ENCODE measurements at places on chromosomes 1 and 21.

DNA sequence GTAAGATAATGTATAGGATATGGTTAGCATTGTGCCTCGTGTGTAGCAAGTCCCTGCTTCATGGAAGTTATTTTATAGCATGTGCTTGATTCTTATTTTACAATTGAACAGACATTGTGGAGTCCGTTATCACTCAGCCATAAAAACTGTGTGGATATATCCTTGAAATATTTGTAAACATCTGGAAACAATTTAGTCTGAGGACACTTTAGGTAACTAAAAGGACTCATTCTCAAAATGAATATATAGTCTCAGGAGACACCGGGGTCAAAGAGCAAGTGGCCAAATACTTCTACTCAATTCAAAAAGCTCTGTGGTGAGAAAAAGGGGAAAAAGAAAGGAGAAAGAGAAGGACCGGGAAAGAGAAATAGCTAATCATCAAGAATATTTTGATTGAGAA, 23.7 kb downstream of the PRRX1 start:
- no peak for DNase-seq

DNA sequence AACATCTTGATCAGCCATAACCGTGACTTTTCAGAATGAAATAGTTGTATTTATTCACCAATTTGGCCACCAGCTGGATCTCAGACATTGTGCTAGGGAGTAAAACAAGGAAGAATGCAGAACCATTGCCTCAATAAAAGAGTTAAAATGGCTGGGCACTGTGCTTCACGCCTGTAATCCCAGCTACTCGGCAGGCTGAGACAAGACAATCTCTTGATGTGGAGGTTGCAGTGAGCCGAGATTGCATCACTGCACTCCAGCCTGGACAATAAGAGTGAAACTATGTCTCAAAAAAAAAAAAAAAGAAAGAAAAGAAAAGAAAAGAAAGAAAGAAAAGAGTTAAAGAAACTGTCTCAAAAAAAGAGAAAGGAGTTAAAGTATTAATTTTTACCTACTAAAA, 199.5 kb downstream of the TPR start:
- no peak for DNase-seq

- no peak for DNase-seq
These were observed 53.1 kb downstream of the ABCD3 start for GRCh38 chr1:94471271-94471670.

- no peak for DNase-seq
These were observed 27.0 kb downstream of the ZZZ3 start for GRCh38 chr1:77655431-77655974.

GRCh38 chr1:78408810-78409209, 82.0 kb upstream of the PTGFR start:
- no peak for DNase-seq

DNA sequence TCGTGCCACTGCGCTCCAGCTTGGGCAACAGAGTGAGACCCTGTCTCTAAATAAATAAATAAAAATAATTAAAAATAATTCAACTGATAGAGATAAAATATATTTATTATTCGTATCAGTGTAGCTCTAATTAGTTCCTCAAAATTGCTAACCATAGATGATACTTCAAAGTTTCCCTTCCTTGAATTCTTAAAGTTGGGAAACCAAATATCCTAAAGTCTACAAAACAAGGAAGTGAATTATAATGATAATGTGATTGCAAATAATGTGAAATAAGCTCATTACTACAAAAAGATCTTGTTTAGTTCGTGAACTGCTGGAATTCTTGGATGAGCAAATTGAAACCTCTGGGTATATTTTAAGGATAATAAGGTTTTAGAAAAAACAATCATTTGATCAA, 60.5 kb downstream of the NUP210L start:
- DNase-seq, result no peak

- no peak for DNase-seq
These were observed 351.4 kb downstream of the NUF2 start for GRCh38 chr1:163672976-163673758.

DNA sequence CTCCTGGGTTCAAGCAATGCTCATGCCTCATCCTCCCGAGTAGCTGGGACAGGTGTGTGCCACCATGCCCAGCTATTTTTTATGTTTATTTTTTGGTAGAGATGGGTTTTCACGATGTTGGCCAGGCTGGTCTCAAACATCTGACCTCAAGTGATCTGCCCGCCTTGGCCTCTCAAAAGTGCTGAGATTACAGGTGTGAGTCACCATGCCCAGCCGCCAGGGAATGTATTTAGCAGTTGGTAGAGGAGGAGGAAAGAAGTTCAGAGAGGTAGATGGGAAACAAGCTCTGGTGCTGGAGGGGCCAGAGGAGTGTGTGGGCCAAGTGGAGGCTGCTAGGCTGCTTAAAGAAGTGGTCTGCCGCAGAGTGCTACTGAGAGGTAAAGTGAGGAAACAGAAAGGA, 6.0 kb downstream of the DOP1B start:
- no peak for DNase-seq

DNA sequence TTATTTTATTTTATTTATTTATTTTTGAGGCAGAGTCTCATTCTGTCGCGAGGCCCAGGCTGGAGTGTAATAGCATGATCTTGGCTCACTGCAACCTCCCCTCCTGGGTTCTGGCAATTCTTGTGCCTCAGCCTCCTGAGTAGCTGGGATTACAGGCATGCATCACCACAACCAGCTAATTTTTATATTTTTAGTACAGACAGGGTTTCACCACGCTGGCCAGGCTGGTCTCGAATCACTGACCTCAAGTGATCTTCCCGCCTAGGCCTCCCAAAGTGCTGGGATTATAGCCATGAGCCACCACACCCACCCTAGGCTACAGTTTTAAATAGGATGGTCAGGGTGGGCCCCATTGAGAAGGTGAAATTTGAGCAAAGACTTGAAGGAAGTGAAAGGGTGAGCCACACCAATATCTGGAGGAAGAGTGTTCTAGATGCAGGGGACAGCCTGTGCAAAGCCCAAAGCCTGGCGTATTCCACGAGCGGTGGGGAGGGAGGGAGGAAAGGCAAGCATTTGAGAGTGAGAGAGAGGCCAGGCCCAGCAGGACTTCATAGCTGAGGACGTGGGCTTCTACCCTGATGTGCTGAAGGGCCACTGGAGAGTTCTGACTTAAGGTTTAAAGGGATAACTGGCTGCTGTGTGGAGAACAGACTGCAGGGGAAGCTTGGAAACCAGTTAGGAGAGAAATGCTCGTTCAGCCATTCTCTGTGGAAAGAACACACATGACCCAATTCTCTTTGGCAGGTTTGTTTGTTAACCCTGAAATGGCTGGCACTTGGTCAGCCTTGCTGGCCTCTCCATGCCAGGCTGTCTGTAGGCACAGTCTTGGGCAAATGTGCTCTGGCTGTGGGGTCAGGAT, 62.6 kb upstream of the FAM20B start:
- DNase-seq, result no peak

GRCh38 chr1:226698659-226699058, 40.4 kb downstream of the ITPKB start:
- no peak for DNase-seq

GRCh38 chr1:221230605-221231004, 351.4 kb downstream of the HLX start:
- no peak for DNase-seq

DNA sequence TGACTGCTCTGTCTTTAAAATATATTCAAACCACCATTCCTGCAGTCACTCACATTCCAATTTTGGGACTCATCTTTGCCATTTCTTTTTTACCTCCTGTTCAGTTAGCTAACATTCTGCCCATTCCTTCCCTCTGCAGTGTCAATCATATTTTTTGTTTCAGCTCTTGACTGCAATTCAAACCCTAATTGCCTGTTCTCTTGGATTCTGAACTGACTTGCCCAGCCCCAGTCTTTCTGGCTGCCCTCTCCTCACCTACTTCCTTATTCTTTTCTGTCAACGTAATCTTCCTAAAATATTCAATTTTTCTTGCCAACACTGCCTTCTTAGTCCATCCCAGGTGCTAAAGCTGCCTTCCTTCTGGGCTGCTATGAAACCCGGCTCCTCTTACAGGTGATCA, 6.1 kb downstream of the PRDM2 start:
- DNase-seq, result no peak

- DNase-seq, result no peak
These were observed 9.1 kb upstream of the PCNX2 start for GRCh38 chr1:233304489-233305102.

DNA sequence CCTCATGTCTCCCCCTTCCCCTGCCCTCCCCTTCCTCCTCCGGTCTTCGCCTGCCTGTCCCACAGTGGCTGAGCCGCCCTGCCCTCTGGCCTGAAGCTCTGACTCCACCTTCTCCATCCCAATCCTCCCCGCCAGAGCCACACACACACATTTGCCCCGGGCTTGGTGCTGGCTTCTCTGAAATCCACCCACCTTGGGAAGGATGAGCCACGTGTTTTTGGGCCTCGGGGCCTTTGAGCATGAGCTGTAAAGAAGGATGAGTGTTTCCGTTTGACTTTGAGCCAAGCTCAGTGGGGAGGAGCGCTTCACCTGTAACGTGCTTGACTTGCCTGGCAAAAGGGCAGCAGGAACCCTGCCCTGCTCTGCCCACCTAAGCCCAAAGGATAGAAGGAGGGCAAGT, 295.1 kb downstream of the SIPA1L2 start:
- DNase-seq, result no peak

GRCh38 chr1:227900571-227901051, 47.1 kb downstream of the WNT9A start:
- DNase-seq, result peak; percentile 7

- peak; percentile 85 for DNase-seq
These were observed 9.1 kb upstream of the MTFR1L start for GRCh38 chr1:25810341-25811299.

DNA sequence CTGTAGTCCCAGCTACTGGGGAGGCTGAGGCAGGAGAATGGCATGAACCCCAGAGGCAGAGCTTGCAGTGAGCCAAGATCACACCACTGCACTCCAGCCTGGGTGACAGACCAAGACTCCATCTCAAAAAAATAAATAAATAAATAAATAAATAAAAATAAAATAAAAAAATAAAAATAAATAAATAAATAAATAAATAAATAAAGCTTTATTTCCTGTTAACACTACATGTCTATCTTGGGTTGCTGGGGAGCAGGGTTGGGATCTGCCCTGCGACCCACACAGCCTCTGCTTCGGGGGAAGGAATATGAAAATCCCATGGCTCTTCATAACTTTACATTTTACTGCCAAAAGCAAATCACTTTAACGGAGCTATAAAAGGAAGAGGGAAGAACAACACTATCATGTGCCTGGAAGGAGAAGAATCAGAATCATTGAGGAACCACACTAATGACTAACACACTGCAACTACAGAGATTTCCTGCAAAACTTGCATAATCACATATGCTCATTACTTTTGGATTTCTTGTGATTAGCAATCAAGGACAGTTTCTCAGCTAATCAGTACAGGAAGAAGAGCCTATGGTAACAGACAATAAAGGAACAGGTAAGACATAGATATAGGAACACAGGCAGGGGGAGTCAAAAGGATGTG, 72.8 kb upstream of the CD55 start:
- no peak for DNase-seq

- no peak for DNase-seq
These were observed 21.1 kb upstream of the ABCA4 start for GRCh38 chr1:94142022-94142421.

DNA sequence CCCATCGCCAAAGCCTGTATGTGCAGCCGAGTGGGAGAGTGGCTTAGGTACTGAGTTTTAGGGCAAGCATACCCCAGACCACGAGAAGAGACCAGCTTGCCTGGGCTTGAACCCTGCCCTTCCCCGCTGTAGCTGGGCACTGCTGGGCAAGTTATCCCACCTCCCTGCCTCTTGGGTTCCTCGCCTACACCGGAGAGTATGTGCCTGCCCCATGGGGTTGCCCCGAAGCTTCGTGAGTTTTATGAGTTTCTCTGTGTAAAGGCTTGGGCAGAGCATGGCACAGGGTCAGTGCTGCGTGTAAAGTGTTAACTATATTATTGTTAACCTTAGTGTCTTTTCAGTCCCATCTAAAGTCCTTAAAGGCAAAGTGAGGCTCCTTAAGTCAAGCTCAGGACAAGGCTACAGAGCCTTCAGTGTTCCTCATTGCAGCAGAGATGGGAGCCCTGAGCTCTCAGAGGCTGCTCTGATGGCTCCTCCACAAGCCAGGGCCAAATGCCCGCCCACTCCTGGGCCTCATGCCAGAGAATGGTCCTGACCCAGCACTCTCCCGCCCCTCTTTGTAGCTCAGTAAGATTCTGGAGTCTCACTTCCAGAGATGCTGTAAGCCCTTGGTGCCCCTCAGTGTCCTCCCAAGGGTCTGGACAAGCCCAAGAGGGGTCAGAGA, 37.0 kb upstream of the KCNA10 start:
- no peak for DNase-seq

DNA sequence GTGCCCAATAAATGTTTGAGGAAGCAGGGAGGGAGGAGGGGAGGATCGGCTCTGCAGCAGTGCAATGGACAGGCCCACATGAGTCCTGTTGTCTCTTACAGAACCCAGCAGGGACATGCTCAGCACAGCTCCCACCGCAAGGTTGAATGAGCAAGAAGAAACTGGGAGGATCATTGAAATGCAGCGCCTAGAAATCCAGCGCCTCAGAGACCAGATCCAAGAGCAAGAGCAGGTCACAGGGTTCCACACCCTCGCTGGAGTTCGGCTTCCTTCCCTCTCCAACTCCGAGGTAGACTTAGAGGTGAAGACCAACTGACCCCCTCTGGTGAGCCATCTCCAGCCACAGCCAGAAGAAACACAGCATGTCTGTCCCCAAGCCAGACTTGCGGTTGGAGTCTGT, 15.9 kb upstream of the TMEM125 start:
- no peak for DNase-seq

DNA sequence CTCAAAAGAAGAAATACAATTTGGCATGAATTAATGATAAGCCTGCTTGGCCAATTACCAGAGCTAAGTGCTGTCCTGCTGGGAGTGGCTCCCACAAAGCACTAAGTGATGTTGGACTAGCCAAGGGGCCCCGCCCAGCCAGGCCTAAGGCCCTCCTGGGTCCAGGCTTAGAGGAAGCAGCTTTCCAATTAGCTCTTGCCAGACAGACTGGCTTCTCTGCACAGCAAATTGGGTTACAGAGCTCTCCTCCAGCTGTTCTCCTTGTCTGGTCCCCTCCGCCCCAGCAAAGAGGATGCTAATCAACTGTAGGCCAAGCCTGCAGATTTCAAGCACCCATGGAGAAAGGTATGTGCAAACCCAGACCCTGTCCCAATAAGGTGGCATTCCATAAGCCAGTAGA, 151.9 kb downstream of the DMRTA2 start:
- no peak for DNase-seq

GRCh38 chr1:64172458-64172983, 30.9 kb upstream of the UBE2U start:
- DNase-seq, result no peak

DNA sequence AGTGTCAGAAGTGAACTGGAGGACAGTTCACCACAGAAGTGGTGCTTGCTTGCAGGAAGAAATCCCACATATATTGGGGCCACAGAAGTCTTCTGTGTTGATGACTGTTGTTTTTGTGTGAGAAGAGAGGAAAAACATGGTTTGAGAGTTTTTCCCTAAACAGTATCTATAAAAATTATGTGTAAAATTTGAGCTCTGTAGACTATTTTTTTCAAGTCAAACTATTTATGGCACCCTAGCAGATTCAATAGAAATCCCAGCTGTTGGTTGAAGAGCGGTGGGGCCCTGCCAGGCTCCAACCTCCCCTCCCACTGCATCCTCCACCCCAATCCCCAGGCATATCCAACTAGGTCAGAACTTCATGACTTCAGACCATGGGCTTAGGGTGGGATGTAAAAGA, 61.6 kb downstream of the NTPCR start:
- no peak for DNase-seq

GRCh38 chr1:11875094-11875493, 16.3 kb upstream of the NPPB start:
- no peak for DNase-seq

All from mesothelial cell of epicardium (in vitro differentiated cells).